Transverse colon (tissue), 4 donors: ENCODE measurements at places on chromosomes 13 and 19. TPM values are rescaled to one million over a fixed set of nuclear protein-coding genes. Genes with fewer than 3 reads are reported as not detected.

Gene TEX101
- not detected for total RNA-seq

Gene CLDN10
- total RNA-seq = not detected

Gene RHPN2
- total RNA-seq = 80.3 TPM

Gene BRCA2
- 2.4 TPM for total RNA-seq

Gene ZNF221
- 32.2 TPM for total RNA-seq

Gene PSG2
- total RNA-seq = not detected

Gene GFY
- not detected for total RNA-seq

Gene NALCN
- not detected for total RNA-seq

Gene RNF126
- 111 TPM for total RNA-seq

Gene FAM83E
- total RNA-seq = 279 TPM

GRCh38 chr13:20425819-20426219 is 99.8 kb downstream of the CRYL1 start:
- H3K27ac ChIP-seq = no peak overlapping the region
- DNase-seq = no peak
- H3K4me1 ChIP-seq = no peaks in the 10 kb centered on the region
- H3K36me3 ChIP-seq = no peaks in the 10 kb centered on the region
- no peaks in the 10 kb centered on the region for H3K27me3 ChIP-seq

GRCh38 chr19:45159210-45159970 is 1.4 kb downstream of the NKPD1 start:
- H3K4me1 ChIP-seq = peaks cover 7% of the 10 kb centered on the region
- no peaks in the 10 kb centered on the region for H3K36me3 ChIP-seq
- peaks cover 50% of the 10 kb centered on the region for H3K27me3 ChIP-seq
- no peak overlapping the region for H3K27ac ChIP-seq

DNA sequence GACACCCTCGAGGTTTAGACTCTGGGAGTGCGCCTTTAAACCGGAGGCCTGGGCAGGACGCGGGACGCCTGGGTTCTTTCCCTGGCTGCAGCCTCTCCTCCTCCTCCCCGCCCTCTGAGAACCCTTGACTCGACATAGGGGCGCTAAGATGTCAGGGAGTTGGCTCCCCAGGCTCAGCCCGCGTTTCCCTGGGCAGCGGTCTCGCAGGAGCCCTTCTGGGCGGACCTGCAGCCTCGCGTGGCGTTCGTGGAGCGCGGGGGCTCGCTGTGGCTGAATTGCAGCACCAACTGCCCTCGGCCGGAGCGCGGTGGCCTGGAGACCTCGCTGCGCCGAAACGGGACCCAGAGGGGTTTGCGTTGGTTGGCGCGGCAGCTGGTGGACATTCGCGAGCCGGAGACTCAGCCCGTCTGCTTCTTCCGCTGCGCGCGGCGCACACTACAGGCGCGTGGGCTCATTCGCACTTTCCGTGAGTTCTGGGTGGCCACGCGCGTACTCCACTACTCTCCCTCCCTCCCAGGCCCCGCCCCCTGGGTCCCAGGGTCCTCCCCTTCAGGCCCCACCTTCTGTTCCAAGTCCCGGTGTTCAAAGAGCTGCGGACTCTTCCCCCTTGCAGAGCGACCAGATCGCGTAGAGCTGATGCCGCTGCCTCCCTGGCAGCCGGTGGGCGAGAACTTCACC is 1.3 kb downstream of the ICAM5 start:
- peaks cover 75% of the 10 kb centered on the region for H3K4me1 ChIP-seq
- peak; percentile 76 for DNase-seq
- peaks cover 95% of the 10 kb centered on the region for H3K27me3 ChIP-seq
- no peaks in the 10 kb centered on the region for H3K36me3 ChIP-seq
- peak overlapping the region; percentile 11 for H3K27ac ChIP-seq

GRCh38 chr13:44191504-44192171 is 182.0 kb upstream of the SERP2 start:
- no peaks in the 10 kb centered on the region for H3K4me1 ChIP-seq
- H3K36me3 ChIP-seq = no peaks in the 10 kb centered on the region
- H3K27me3 ChIP-seq = no peaks in the 10 kb centered on the region
- no peak overlapping the region for H3K4me3 ChIP-seq

- no peaks in the 10 kb centered on the region for H3K4me1 ChIP-seq
- H3K27ac ChIP-seq = no peak overlapping the region
- peaks cover 12% of the 10 kb centered on the region for H3K27me3 ChIP-seq
- DNase-seq = no peak
- H3K4me3 ChIP-seq = no peak overlapping the region
- H3K36me3 ChIP-seq = no peaks in the 10 kb centered on the region
Measured at GRCh38 chr19:4547303-4548237, 7.7 kb upstream of the LRG1 start.

DNA sequence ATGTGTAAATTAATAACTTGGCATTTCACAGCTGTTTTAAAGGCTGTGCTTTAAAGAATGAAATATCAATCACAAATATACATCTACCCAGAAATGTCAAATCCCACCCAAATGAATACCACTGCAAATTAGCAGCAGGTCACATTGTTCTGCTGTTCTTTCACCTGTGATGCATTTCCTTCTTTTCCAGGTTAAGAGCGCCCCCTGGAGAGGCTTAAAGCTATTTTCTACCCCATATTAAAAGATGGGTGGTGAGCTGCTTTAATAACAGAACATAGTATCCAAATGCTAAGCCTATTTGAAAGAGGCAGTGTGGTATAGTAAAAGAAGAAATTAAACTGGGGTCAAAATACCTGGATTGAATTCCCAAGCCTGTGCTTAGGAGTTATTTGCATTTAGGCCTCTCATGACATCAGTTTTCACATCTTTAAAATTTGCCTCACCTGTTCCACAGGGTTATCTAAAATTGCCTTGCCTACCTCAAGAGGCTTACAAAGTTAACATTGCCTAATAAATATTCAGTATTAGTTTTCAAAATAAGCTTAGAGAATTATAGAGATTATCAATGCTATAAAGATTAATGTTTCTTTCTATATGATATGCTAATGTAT is 396.9 kb upstream of the SLITRK5 start:
- DNase-seq = peak; percentile 17
- H3K4me1 ChIP-seq = no peaks in the 10 kb centered on the region
- H3K27ac ChIP-seq = no peak overlapping the region
- H3K4me3 ChIP-seq = no peak overlapping the region

DNA sequence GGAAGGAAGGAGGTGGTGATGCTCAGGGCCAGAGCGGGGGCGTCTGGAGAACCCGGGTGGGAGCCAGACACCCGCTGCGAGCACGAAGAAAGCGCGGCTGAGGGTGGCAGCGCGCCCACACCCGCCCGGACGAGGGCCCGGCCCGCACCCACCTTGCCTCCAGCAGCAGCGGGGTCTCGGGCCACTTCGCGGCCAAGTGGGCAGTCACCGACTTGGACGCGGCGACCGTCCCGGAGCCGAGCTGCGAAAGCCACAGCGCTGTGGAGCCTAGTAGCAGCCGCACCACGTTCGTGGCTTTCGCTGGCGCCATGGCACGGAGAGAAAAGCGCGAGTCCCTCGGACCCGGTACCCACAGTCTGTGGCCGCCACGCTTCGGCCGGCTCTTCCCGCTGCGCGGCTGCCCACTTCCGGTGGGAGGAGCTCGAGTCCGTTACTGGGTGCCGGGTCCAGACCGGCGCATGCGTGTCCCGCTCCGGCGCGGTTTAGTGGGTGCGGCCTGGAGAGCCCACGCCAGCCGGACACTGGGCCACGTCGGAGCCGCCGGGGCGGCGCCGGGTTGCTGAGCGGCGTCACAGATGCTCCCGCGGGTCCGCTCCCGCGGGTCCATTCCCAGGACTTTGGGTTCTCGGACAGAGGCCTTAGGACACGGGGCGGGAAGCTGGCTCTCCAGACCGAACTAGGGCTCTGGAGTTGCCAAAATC is at the start of gene UGGT2:
UGGT2 (minus strand) TSS at position 399 of the 701 bp plus-strand sequence; CDS start at position 310, 89 bp downstream.
- no peaks in the 10 kb centered on the region for H3K36me3 ChIP-seq
- H3K4me1 ChIP-seq = peaks cover 5% of the 10 kb centered on the region
- peak within 1 kb of the TSS; percentile 86 for H3K27ac ChIP-seq
- peak within 1 kb of the TSS; percentile 99 for H3K4me3 ChIP-seq
- H3K27me3 ChIP-seq = no peaks in the 10 kb centered on the region

DNA sequence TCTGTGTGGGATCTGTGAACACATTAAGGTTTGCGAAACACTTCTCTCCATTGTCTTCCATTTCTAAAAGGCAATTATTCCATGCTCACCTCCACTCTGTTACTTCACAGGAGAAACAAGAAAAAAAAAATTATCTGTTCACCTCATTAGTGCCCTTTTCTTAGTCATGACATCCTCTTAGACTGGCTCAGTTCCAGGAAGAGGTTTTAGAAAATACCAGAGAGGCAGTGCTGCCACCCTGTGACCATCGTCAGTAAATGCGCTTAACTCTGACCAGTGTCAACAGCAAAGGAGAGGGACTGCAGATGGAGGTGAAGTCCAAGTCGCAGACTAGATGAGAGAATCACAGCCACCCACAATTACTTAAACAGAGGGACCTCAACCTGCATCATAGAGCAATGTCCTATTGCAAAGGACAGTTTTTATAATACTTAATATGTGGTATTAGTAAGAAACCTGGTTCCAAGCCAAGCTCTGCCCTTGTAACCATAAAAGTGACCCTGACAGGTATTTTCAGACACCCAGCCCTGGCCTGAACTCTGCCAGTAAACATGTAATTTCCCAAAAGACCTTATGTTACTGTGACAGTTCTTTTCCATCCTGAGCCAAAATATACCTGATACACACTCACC is 19.4 kb downstream of the CEACAM21 start:
- DNase-seq = peak; percentile 61
- H3K36me3 ChIP-seq = no peaks in the 10 kb centered on the region
- H3K27me3 ChIP-seq = peaks cover 31% of the 10 kb centered on the region

- no peak overlapping the region for H3K27ac ChIP-seq
- H3K4me1 ChIP-seq = no peaks in the 10 kb centered on the region
- H3K4me3 ChIP-seq = no peak overlapping the region
- H3K27me3 ChIP-seq = no peaks in the 10 kb centered on the region
- H3K36me3 ChIP-seq = no peaks in the 10 kb centered on the region
Measured at GRCh38 chr13:21089830-21090229, 28.4 kb upstream of the LATS2 start.

DNA sequence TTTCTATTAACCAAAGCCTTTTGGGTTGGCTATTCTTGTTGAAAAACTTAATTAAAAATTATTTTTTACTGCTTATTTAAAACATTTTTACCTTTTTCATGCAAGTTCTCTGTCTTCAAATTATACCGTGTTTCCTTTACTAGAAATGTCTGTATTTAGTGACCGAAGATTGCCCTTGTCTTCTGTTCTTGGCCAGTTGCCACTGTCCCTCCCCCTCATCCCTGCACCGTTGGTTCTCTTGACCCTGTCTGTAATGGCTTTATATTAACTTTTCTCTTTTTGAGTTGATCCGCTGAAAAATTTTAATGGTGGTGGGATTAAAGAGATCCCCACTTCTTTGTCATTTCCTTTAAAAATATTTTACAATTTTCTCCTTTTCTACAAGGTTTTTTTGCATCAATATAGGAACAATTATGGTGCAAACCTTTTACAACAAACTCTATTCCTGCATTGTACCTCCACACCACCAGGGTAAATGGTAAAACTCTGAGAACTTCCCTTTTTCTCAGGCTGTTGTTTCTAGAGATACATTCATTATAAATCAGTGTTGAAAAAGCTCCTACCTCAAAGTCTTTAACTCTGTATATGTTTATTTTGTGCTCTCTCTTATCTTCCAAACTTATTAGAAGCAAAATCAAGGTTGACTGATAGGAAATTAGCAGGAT is 12.9 kb upstream of the RNF113B start:
- no peaks in the 10 kb centered on the region for H3K27me3 ChIP-seq
- H3K36me3 ChIP-seq = no peaks in the 10 kb centered on the region
- H3K4me3 ChIP-seq = no peak overlapping the region
- H3K27ac ChIP-seq = no peak overlapping the region
- no peak for DNase-seq

GRCh38 chr13:24288870-24289269 is 20.5 kb upstream of the C1QTNF9 start:
- H3K4me1 ChIP-seq = no peaks in the 10 kb centered on the region
- DNase-seq = no peak
- no peak overlapping the region for H3K27ac ChIP-seq
- no peak overlapping the region for H3K4me3 ChIP-seq
- H3K27me3 ChIP-seq = no peaks in the 10 kb centered on the region

DNA sequence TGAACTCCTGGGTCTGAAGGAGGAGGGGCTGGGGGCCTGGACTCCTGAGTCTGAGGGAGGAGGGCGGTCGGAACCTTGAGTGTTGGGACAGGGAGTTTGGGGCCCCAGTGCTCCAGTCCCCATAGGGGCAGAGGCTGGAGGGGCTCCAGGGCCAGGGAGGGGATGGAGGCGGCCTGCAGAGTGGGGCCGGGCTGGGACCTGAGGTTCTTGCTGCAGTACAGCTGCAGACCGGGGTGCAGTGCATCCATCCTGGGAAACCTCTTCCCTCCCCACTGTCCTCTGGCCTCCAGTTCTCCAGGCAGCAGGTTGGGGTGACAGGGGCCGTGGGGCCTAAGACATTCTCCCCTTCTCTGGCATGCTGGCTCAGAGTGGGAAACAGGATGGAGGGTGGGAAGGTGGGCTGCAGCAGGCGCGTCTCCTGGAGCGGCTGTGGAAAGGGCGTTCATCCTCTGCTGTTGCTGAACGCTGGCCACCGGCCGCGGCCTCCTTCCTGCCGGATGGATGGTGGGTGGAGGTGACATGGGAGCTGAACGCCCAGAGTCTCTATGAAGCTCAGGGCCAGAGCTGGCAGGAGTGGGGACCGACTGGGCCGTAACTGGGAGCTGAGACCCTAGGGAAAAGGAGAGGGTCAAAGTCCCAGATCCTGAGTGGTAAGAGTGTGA is 1.6 kb downstream of the BRSK1 start:
- DNase-seq = no peak
- peak overlapping the region; percentile 58 for H3K4me3 ChIP-seq
- no peaks in the 10 kb centered on the region for H3K36me3 ChIP-seq
- peaks cover 8% of the 10 kb centered on the region for H3K4me1 ChIP-seq
- peaks cover 19% of the 10 kb centered on the region for H3K27me3 ChIP-seq

DNA sequence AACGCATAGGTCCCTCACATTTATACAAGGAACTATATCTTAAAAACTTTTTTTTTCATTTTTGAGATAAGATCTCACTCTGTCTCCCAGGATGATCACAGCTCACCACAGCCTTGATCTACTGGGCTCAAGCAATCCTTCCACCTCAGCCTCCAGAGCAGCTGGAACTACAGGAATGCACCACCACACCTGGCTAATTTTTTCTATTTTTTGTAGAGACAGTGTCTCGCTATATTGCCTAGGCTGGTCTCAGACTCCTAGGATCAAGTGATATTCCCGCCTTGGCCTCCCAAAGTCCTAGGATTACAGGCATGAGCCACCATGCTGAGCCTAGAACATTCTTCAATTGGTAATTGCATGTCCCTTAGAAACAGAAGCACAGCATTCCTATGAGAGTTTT is 41.7 kb downstream of the RCBTB1 start:
- H3K4me3 ChIP-seq = no peak overlapping the region
- H3K27ac ChIP-seq = no peak overlapping the region
- DNase-seq = no peak
- peaks cover 3% of the 10 kb centered on the region for H3K4me1 ChIP-seq
- H3K36me3 ChIP-seq = peaks cover 9% of the 10 kb centered on the region

DNA sequence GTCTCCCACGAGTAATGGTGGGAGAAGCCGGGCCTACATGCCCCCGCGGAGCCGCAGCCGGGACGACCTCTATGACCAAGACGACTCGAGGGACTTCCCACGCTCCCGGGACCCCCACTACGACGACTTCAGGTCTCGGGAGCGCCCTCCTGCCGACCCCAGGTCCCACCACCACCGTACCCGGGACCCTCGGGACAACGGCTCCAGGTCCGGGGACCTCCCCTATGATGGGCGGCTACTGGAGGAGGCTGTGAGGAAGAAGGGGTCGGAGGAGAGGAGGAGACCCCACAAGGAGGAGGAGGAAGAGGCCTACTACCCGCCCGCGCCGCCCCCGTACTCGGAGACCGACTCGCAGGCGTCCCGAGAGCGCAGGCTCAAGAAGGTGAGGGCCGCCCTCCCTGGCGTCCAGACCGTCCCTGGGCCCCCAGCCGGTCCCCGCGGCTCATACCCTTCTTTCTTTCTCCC is 1.4 kb upstream of the USF2 start:
- H3K27ac ChIP-seq = peak overlapping the region; percentile 99
- H3K36me3 ChIP-seq = no peaks in the 10 kb centered on the region
- peak; percentile 61 for DNase-seq
- no peaks in the 10 kb centered on the region for H3K27me3 ChIP-seq
- peaks cover 36% of the 10 kb centered on the region for H3K4me1 ChIP-seq
